Uterus (tissue), 4 donors: ENCODE measurements at places on chromosomes 1 and 21. TPM values are rescaled to one million over a fixed set of nuclear protein-coding genes. Genes with fewer than 3 reads are reported as not detected.

DNA sequence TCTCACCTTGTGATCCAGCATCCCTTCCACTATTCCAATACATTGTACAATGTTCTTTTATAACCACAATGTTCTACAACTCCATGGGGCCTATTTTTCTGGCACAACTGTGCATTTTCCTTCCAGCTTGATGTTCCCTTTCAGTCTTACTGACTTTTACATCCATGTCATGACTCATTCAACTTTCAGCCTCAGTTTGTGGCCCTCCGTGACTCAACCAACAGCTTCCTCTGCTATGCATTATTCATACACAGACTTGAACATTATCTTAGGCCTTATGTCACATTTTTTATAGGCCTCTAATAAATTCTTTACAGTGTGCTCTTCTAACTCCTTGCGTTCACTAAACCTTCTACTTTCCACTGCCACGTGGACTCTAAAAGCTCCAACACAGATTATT is 119.4 kb upstream of the PRMT6 start:
- no peaks in the 10 kb centered on the region for H3K4me1 ChIP-seq
- H3K27ac ChIP-seq: no peak overlapping the region
- H3K36me3 ChIP-seq: no peaks in the 10 kb centered on the region
- H3K4me3 ChIP-seq: no peak overlapping the region
- DNase-seq: no peak

DNA sequence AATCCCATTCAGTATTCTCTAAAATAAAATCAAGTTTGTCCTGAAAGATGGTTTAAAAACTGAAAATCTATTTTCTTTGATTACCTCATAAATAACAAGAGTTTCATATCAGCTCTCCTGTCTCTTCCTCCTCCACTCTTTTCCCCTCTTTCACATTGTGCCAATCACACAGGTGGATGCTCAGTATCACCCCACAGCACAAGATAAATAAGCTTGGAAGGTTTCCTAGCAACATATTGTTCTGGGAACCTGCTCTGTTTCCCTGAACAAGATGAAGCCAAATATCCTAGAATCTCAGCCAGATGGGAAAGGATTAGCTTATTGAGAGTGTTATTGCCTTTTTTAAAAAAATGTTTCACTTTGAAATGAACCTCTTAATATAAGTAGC is 45.7 kb upstream of the CACYBP start:
- no peak overlapping the region for H3K4me3 ChIP-seq
- no peak for DNase-seq
- H3K27ac ChIP-seq: no peak overlapping the region
- no peaks in the 10 kb centered on the region for H3K36me3 ChIP-seq

DNA sequence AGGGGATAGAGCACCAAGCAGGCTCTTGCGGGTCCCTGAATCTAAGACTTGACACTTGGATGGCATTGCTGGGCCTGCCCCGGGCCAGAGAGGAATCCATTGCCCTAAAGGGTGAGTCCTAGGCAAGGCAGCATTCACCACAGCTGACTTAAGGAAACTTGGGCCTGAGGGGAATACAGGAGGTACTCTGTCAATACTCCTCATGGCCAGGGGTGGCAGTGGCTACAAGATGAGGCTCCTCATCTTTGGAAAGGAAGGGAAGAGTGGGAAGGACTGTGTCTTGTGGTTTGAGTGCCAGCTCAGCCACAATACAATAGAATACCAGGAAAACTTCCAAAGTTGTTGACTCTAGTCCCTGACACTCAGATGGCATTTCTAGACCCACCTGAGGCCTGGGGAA is 5.1 kb downstream of the KRTAP22-1 start:
- H3K27me3 ChIP-seq: no peaks in the 10 kb centered on the region
- no peak overlapping the region for H3K27ac ChIP-seq
- DNase-seq: no peak
- no peaks in the 10 kb centered on the region for H3K4me1 ChIP-seq
- H3K4me3 ChIP-seq: no peak overlapping the region

GRCh38 chr1:244049162-244050013 is 1.7 kb upstream of the ZBTB18 start:
- no peaks in the 10 kb centered on the region for H3K27me3 ChIP-seq
- peak overlapping the region; percentile 89 for H3K27ac ChIP-seq
- DNase-seq: peak; percentile 31
- H3K4me1 ChIP-seq: peaks cover 5% of the 10 kb centered on the region

DNA sequence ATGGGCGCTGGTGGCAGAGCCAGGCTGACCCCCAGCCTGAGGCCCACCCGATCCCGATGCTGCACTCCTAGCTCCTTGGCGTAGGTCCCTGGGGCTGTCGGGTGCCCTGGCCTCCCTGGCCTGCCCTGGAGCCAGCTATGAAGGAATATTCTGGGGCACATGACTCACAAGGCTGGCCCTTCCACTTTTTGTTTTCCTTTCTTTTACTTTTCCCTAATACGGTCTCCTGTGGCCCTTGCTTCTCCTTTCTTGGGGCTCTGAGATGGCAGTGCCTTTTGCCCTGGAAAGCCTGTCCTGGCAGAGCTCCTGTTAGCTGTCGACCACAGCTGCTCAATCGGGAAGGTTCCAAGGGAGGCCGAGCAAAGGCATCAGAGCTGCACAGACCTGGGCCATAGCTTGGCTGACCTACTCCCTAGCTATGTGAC is 22.1 kb downstream of the ARHGEF10L start:
- no peaks in the 10 kb centered on the region for H3K36me3 ChIP-seq
- peak overlapping the region; percentile 77 for H3K27ac ChIP-seq
- H3K4me1 ChIP-seq: no peaks in the 10 kb centered on the region
- no peak overlapping the region for H3K4me3 ChIP-seq
- H3K27me3 ChIP-seq: no peaks in the 10 kb centered on the region

- no peak overlapping the region for H3K4me3 ChIP-seq
- H3K4me1 ChIP-seq: no peaks in the 10 kb centered on the region
- H3K36me3 ChIP-seq: no peaks in the 10 kb centered on the region
- no peaks in the 10 kb centered on the region for H3K27me3 ChIP-seq
- H3K27ac ChIP-seq: no peak overlapping the region
These were observed 177.0 kb downstream of the NPHP4 start for GRCh38 chr1:5815211-5815610.

Gene FAM72A
- 2.7 TPM for total RNA-seq
